ENCODE measurements at places on chromosomes 11 and 22.

DNA sequence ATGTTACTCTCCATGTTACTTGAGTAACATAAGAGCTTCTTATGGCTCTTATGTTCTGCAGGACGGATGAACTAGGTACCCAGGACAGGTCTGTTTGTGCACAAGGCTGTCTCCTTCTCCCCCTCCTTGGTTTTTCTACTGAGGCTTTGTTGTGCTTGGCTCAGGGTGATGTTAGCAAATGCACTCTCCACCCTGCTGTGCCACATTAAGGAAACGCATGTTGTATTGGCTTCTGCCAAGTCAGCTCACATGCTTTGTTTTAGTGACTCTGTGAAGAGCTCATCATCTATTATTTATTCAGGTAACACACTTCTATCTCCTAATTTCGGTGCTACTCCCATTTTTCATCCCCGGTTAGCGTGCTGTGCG is 108.3 kb downstream of the PTPRJ start:
- no peak for DNase-seq

GRCh38 chr11:129960216-129961214 is 42.1 kb downstream of the PRDM10 start:
- DNase-seq: peak; percentile 96

DNA sequence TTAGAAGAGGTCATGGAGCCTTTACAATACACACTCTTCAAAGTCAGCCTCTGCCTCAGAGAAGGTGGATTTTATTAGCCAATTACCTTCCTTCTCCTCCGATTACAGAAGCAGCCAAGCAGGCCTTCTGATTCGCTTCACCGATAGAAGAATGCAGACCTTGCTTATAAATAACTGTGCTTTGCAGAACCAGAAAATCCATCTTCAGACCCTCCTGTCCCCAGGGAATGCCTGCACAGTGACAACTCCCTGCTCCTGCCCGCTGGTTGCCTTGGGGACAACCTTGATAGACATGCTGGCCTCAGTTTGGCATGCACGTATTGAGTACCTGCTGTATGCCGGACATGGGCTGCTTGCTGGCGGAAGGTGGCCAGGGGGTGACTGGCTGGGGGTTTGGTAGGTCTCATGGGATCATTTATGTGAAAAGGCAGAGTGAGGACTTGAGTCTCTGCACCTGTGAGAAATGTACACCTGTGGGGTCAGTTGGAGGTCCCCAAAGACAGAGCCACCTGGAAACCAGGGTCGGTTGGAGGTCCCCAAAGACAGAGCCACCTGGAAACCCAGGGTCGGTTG is 1238.7 kb downstream of the BRD1 start:
- DNase-seq: no peak

GRCh38 chr11:67369275-67369674 is 4.1 kb downstream of the CLCF1 start:
- no peak for DNase-seq

DNA sequence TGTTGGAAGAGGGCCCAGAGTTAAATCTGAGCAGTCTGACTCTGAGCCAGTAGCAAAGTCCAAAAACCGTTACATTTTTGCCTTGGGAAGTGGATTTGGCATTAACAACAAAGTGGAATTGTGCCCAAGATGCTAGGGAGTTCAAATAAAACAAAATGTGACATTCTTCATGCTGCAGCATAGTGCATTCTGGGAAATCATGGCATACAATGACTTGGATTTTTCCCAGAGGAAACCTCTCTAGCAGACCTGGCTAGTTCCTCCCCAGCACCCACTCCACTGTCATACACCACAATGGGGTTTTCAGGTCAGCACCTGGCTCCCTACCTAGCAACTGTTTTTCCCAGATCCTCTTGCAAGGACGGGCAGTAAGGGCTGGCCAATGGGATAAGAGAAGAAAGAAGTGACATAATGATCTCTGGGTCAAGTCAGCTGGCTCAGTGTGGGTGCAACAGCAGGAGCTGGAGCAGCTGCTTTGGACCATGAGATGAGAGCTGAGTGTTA is 24.8 kb upstream of the CYB5R3 start:
- no peak for DNase-seq

GRCh38 chr22:38783095-38783615 is 10.8 kb downstream of the DNAL4 start:
- DNase-seq: no peak

DNA sequence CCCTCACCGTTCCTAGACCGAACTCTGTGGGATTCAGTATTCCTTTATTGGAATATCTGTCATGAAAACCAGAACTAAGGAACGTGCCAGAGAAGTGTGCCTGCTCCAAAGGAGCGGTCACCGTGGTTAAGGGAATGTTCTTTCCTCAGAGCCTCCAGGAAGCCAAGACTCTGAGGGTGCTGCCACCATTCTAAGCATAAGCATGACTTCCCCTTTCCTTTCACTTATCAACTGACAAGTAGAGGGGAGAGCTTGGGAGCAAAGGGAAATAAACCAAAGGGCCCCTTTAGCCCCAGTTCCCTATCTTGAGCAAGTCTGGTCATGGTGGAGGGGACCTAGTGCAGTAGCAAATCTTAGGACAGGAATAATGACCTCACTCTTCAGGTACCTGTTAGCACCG is 26.8 kb downstream of the CTR9 start:
- peak; percentile 35 for DNase-seq

DNA sequence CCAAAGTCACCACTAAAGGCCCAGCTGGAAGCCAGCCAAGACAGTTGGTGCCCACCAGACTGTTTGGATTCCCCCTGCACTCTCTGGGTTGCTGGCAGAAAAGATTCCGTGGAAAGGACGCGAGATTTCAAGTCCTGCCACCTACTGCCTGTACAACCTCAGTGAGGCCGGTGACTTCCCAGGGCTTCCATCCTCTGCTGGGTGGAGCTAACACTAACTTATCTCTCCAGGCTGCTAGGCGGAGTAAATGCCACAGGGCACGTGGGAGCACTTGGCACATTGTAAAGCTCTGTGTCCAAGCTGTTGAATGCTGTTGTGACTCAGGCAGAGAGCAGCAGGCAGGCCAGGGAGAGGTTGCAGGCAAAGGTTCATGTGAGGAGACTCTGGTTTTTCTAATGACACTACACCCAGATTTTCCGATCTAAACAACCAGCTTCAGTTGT is 50.9 kb upstream of the CDON start:
- peak; percentile 96 for DNase-seq

DNA sequence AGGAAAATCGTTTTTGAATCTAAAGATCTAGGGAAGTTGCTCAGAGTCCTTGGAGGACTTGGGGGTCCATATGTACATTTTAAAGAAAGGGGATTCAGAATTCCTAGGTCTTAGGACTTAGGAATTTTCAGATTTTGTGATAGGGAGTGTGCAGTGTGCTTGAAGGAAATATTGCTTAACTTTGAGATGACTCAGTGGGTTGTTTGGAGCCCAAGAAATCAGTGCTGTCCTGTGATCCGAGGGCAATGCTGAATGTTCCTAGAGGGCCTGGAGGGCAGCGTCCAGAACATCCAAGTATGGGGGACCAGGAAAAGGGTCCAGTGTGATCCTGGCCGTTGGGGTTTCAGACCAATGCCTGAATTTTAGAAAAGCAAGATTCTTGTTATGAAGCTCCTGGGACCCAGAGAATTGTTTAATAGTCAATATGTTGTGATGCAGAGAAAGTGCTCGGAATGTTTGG is 3.1 kb upstream of the IGF2 start:
- peak; percentile 30 for DNase-seq

DNA sequence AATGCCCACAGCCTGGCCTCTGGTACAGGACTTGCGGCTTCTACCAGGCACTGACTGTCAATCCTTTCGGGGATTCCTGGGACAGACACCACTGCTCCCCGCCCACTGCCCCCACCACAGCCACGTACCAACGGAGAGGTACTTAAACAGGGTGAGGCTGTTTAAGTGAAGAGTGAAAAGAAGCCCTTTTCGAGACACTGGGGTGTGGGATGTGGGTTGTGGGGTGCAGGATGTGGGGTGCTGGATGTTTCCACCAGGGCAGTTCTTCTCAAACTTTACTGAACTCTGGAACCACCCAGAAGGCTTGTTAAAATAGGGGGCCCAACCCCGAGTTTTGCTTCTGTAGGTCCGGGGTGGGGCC is 34.2 kb upstream of the PRR5 start:
- no peak for DNase-seq

DNA sequence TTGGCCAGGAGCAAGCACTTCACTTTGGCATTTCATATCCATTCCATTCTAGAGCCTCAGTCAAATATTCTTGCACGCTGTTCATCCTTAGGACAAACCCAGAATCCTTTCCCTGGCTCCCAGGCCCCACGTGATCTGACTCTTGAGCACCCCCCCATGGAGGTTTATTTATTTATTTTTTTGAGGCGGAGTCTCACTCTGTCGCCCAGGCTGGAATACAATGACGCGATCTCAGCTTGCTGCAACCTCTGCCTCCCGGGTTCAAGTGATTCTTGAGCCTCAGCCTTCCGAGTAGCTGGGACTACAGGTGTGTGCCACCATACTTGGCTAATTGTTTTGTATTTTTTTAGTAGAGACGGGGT is 12.7 kb upstream of the TSGA10IP start:
- DNase-seq: no peak

GRCh38 chr11:105907319-105907718 is 114.7 kb downstream of the MSANTD4 start:
- no peak for DNase-seq

GRCh38 chr11:35553831-35554230 is 28.4 kb upstream of the PAMR1 start:
- peak; percentile 99 for DNase-seq

DNA sequence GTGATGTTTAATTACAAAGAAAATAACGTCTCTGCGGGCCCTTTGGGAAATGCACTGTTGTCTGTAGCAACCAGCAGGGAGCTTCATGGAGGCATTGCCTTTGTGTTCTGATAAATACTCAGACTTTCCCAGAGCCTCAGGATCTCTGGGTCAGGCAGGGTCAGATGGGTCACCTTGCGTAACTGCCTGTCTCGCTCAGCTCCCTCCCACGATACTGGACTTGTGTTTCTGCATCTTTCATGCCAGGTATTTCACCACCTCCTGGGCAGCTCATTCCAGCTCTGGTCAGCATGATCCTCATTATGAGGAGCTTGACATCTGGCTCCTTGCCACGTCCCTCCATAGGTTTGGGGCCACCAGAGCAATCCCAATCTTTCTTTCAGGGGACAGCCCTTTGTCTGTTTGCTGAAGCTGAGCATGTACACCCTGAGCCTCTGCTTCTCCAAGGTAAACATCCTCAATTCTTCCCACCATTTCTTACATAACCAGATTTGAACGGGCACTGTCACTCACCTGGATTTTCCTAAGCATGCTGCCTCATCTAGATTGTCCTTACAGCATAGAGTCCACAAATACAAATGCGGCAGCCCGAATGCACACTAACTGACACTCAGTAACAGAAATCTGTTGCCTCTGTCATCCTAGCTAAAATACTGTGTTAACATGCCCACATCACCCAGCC is 162.3 kb downstream of the LARGE1 start:
- no peak for DNase-seq
